ENCODE measurements at places on chromosomes 13 and 19.
A peak's percentile ranks its signal among the peaks of the same experiment; 100 is the strongest.

- DNase-seq: no peak
These were observed 11.4 kb downstream of the CARD8 start for GRCh38 chr19:48244281-48244680.

GRCh38 chr19:293436-294110 lies 2.4 kb upstream of the PLPP2 start:
- no peak for DNase-seq

GRCh38 chr19:16374436-16374835 lies 49.8 kb downstream of the KLF2 start:
- no peak for DNase-seq

DNA sequence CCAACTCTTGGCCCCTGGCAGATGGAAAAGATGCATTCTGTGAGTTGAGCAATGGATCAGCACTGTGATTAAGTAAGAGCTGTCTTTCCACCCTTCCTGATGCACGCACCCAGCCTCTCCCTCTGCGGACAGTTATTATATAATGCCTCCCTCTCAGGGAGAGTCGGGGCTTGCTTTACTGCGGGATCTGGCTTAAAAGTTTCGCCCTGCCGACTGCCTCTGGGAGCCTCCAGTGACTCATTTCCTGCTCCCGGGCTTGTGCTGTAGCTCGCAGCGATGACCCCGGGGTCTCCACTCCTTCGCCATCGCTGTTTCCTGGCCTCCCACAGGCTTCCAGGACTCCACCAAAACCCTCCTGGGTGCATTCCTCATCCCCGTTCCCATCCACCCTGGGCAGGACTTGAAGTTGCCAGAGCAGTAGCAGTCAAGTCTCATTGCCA lies 107.4 kb upstream of the SLC7A1 start:
- DNase-seq: no peak

- no peak for DNase-seq
These were observed 28.4 kb downstream of the SAE1 start for GRCh38 chr19:47158879-47159503.

DNA sequence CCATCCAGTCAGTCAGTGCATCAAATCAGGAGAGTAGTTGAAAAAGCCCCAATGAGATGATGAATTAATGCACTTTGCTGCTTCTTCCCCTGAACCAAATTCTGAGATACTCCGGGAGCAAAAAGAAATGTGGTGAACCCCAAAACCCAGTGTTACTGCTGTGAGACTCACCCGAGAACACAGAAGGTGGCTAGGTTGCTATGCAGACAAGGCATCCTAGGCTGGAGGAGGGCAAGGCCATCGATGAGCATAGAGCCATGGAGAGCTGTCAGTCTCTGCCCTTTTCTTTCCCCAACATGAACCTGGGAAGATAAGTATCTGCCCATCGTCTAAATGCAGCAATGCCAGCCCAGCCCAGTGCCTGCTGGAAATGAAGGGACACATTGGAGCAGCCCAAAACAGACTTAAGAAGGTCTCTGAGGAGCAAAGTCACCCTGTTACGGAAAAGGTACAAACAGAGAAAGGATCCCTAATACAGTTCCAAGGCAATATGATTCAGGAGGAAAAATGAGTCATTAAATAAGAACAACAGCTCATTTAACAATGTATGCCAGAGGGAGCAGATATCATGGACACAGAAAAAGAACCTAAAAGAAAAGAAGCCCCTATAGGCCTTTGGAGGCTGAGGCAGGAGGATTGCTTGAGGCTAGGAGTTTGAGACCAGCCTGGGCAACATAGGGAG lies 272.0 kb downstream of the FOXO1 start:
- DNase-seq: no peak

DNA sequence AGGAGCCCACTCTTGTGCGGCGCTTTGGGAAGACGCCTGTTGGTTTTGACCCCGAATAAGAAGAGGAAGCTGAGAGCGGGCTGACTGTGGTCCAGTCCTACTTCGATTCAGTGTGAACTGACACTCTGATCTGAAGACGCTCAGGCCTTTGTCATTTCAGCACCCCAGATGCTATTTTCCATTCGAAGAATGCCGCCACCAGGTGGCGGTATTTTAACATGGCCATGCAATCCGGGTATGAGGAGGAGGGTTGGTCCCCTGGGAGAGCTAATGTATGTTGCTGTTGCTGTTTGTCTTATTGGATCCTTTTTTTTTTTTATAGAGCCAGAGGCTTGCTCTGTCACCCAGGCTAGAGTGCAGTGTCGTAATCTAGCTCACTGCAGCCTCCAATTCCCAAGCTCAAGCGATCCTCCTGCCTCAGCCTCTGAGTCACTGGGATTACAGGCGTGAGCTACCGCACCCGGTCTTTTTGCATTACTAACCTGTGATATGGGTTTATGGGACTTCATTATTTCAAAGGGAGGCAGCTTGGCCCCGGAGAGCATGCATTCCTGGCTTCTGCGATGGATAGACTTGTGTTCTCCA lies 803 bp upstream of the TIMM44 start:
- DNase-seq: peak; percentile 68

- no peak for DNase-seq
These were observed 314.9 kb downstream of the COG6 start for GRCh38 chr13:39970177-39970846.

- DNase-seq: peak; percentile 74
These were observed 6.6 kb downstream of the ZBTB7A start for GRCh38 chr19:4059891-4060620.

DNA sequence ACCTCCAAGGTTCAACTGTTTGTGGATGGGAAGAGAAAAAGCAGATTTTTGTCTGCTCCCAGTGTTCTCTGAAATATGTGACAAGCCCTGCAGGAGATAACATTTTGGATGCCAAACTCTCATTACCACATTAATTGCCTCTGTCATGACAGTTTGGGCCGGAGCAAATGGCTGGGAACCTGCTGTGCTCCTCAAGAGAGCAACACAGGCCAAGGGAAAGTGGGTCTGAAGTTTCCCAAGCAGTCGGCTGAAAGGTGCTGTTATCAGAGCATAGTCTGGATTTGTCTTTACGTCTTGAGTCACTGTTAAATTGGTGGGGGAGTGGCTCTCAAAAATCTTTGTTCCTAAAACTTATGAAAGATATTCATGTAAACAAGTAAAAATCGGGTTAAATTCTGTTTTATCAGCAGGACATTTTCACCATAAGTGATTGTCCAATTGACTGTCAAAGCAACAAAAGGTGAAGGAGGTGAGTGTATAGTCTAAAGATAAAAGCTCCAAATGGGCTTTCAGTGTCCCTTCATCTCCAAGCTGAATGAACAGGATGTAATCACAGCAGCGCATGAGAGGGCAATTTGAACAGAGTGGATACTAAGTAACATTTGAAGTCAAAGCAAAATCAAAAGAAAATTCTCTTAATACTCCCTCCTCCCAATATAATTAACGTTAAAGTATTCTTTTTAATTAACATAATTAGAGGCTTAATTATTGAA lies 844.8 kb downstream of the PCDH17 start:
- no peak for DNase-seq

- DNase-seq: no peak
These were observed 27.5 kb upstream of the ISYNA1 start for GRCh38 chr19:18465214-18465963.

GRCh38 chr13:85497652-85498051 lies 301.6 kb downstream of the SLITRK6 start:
- DNase-seq: no peak

GRCh38 chr13:111971891-111972780 lies 94.8 kb upstream of the SOX1 start:
- no peak for DNase-seq
